ENCODE measurements at places on chromosomes 13 and 19.
A peak's percentile ranks its signal among the peaks of the same experiment; 100 is the strongest.

DNA sequence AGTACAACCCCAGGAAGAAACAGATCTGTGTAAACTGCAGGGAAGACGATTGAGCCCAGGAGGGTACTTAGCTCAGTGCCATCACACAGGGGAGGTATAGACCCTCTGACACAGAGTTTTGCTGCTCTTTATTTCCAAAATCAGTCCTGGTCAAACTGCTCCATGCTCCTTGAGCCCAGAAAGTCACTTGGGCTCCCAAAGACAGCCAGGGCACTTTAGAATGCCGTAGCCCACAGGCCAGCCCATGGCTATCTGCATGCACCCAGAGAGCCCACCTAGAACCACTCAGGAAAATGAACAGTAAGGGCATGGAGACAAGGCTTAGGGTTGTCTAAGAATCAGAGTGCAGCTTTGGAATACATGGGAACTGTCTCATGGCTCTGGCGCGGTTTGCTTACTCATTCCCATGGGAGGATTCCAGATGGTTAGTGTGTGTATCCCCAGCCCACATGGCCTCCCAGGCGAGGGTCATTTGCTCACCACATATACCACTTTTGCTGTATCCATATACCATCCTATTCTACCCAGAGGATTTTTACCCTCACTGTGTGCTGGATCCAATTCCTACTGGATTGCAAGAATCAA, 14.7 kb upstream of the PDCD5 start:
- peak; percentile 40 for DNase-seq

- DNase-seq = peak; percentile 63
Measured at GRCh38 chr13:30792285-30793000, 57.1 kb downstream of the ALOX5AP start.

- no peak for DNase-seq
Measured at GRCh38 chr19:33486936-33487811, 34.4 kb downstream of the PEPD start.

GRCh38 chr13:44169018-44169911, 204.4 kb upstream of the SERP2 start:
- DNase-seq = no peak

DNA sequence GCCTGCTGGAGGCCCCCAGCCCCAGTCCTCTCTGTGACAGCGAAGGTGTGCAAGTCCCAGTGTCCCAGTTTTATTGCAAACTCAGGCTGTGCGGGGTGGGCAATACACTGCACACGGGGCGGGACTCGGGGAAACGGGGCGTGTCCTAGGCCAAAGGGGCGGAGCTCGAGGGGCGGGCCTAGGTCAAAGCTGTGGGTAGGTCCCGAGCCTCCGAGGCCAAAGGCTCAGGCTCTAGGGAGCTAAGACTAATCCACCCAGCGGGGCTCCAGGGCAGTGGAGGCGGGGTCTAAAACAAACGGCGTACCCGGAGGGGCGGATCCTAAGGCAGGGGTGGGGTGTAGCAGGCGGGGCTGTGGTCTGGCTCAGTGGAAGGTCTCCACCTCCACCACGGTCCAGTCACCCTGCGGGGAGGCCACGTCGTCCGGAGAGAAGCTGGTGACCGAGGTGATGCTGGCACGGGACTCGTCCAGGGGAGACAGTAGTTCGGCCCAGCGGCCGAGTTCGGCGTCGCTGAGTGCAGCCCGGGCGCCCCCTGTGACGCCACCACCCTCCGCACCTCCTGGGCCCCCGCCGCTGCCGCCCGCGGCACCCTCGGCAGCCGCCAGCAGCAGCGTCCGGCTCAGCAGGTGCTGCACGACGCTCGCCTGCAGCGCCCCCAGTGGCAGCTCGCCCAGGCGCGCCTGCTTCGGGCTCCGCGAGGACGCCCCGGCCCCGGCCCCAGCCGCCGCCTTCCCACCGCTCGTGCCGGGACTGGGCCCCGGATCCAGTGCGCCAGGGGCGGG, 5.3 kb downstream of the PRR36 start:
- DNase-seq = peak; percentile 87

DNA sequence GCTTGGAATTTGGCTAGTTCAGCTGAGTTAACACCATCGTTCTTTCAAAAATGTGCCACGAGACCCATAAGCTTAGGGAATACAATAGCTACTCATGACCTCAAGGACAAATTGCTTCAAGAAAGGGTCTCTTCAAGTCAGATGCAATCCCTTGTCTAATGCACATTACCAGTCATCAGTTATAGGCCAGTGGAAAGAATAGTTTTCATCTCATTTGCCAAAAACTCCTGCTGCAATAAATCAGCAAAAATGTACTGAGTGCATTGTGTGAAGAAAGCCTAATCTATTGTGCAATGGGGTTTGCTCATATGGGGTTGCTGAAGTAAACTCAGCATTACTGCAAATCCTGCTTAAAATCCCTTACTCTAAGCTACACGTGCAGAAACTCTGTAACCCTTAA, 208.3 kb upstream of the NBEA start:
- DNase-seq = no peak

GRCh38 chr19:39196860-39197562, at the start of gene NCCRP1:
TSS of gene NCCRP1 (plus strand) at chr19:39196964. CDS start at chr19:39196983, 19 bp downstream.
- no peak for DNase-seq

DNA sequence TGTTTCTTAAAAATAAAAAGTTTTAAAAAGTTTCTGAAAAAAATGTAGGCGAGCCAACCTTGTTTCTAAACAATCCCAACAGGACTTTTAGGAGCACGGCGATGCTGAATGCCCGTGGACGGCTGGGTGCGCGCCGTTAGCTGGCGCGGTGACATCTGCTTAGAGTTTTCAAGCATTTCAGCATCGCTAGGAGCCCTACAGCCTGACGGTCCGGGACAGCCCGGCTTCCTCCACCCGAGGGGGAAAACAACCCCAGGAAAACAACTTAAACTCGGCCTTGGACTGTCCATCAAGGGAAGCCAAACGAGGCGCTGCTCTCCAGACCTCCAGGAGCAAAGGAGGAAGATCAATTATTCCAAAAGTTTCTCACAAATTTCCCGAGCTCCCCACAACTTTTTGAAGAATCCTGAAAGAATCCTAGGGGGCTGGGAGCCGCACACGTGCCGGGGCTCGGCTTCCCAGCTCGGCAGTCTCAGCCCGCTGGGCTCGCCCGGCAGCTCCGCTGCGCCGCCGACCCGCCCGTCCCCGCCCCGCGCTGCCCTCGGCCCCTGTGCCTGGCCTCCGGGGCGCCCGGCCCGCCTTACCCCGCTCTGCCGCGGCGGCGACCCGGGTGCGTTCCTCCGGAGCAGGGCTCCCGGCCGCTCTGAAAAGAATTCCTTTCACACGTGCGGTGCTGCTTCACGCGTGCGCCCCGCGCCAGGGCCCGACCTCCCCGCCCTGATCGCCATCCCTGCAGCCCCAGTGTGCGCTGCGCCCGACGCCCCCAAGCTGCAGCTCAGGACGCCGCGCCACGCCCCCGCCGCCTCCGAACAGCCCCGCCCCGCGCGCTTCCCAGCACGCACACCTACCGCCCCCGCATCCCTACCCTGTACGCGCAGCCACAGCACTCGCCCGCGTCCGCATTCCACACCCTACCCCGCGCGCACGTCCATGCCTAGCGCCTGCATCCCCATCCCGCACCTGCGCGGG, at the start of gene GJA3:
GJA3 (minus strand) TSS at position 747 of the 969 bp plus-strand sequence. CDS start 17,764 bp downstream, outside the sequence.
- peak; percentile 62 for DNase-seq

DNA sequence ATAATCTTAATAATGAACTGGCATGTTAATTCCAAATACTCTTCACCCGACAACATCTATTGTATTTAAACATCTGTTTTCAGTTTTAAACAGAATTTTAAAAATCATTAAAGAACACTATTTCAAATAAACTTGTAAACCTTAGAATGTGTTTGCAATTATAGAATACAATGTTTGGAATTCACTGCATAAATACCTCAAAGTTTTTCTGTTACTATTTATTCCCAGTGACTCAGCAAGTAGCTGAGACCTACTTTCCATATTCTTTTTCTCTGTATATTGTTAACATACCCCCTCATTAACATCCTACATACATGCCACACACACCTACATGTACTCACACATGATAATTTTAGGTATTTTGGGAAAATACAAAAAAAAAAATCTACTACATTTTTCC, 1134.3 kb downstream of the SLITRK1 start:
- no peak for DNase-seq

DNA sequence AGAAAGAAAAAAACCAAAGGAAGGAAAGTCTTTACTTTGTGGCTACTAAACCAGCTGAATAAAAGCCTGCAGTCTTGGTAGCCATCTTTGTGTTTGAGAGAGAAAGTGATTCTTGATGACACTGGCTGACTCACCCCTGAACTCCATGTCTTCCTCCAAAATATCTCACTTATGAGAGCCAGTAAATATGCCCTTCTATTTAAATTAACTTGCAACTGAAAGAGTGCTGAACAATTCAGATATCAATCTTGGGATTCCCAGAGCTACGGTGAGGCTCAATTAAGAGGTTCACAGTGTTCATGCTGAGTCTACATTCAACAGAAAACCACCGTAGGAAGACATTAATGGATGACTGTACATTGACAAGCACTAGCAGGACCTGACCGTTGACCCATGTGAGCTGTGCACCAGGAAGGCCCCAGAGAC, 57.9 kb downstream of the KCTD12 start:
- DNase-seq = no peak

DNA sequence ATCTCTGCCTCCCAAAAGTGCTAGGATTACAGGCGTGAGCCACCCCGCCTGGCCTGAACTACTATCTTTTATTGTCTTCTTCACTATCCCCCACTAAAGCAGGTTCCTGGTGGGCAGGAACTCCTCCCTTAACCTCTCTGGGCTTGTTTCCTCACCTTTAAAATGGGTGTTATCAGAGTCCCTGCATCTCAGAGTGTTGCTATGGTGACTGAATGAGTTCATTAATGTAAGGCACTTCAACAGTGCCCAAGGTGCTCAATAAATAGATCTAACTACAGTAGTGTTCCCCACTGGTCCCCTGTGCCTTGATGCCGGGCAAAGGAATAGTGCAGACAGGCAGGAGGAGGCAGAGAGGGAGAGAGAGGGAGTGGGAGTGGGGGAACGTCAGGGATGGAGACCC, 20.5 kb downstream of the CCDC97 start:
- no peak for DNase-seq

GRCh38 chr13:28273919-28274318, 135.6 kb downstream of the PAN3 start:
- peak; percentile 30 for DNase-seq

GRCh38 chr13:27321468-27322431, 51.1 kb downstream of the RASL11A start:
- no peak for DNase-seq

DNA sequence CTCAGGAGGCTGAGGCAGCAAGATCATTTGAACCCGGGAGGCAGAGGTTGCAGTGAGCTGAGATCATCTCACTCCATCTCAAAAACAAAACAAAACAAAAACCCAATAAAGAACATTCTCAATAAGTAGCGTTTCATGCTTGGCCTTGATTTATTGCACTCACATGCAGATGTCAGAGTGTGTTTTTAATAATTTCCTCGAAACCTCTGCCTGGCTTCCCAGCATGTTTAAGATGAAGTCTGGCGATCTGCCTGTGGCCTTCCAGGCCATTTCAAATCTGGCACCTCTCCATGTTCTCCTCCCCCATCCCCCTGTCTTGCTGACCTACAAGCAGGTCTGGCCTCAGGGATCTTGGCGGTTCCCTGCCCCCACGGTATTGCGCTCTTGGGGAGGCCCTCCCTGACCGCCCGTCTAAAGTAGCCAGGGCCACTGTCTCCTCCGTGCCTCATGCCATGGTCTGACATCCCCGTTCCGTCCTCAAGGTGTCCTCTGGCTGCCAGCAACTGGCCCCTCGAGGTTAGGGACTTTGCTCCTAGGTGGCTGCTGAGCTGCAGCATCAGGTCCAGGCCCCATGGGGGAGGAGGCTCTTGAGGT, 1.6 kb downstream of the WDR88 start:
- DNase-seq = no peak

GRCh38 chr19:16325641-16326400, 1.2 kb downstream of the KLF2 start:
- no peak for DNase-seq

GRCh38 chr13:32443111-32443510, 15.2 kb upstream of the N4BP2L1 start:
- DNase-seq = peak; percentile 33

- no peak for DNase-seq
Measured at GRCh38 chr13:111383591-111384440, 63.4 kb downstream of the TEX29 start.

DNA sequence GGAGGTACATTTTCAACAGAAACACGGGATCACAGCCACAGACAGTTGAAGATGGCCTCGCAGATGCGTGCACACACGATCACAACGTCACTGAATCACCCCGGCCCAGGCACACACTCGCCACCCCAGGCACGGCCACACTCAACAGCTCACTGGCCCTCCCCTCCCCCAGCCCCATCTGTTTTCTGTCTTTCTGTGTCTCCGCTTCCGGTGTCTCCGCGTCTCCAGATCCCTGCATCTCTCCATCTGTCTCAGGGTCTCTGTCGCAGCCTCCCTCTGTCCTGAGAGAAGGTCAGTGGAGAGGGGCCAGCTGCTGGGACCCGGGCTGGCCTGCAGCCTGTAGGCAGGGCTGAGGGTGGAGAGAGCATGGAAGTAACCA, 3.8 kb upstream of the ATP1A3 start:
- no peak for DNase-seq

DNA sequence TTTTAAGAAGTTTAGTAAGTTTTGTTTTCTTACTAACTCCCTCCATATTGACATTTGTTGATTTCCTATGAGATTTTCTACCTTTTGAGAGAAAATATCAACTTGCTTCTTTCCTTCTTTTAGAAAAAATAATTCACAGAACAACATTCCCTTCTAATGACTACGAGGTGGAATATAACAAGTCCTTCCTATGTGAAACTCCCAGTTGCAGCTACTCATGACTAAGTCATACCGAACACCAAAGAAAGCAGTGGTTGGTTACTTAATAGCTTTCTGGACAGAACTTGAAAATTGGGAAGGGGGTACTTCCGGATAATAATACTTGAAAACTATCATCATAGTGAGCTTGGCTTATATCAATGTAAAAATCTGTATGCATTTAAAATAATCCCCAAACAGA, 144.8 kb downstream of the DACH1 start:
- no peak for DNase-seq

GRCh38 chr19:18939922-18940768, 872 bp downstream of the HOMER3 start:
- peak; percentile 43 for DNase-seq

DNA sequence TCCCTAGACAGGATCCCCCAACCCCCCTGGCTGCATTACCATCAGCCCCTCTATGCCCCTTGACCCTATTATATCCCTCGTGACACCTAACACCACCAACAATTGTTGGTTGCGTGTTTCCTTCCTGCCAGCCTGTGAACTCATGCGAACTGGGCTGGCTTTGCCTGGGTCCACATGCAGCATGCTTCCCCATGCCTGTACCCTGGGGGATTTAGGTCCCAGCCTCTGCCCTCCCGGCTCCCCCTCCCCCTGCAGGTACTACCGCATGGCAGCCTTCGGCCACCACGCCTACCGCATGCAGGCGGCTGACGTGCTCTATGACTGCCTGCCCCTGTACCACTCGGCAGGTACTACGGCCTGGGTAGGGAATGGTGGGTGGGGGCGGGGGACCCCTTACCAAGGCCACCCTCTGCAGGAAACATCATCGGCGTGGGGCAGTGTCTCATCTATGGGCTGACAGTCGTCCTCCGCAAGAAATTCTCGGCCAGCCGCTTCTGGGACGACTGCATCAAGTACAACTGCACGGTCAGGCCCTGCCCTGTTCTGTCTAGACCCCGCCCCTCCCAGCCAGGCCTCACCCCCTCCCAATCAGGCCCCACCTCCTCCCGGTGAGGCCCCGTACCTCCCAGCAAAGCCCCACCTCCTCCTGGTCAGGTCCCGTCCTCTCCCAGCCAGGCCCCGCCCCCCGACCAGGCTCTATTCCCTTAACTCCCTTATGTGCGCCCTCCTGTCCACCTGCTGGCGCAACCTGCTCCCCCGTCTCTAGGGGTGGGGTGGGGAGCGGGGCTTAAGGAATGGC, 18.5 kb downstream of the SLC27A1 start:
- peak; percentile 87 for DNase-seq
